GM04504 (cell line): ENCODE measurements at places on chromosomes 13 and 19.

DNA sequence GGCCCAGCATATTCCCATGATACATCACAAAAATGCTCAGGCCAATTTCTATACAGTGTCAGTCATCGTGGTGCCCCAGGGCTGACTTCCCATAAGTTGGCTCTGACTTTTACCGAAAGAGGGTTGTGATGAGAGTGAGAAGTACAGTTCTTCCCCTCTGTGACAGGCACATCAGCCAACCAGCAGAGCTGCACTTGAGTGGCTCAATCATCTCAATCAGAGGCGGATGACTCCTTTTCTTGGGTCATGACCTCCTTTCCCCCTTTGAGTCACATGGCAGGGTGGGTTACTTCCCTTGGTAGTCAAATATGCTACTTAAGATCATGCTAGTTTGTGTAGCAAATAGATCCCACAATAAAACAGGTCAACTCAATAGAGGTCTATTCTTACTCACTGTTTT lies 6.9 kb upstream of the AMER2 start:
- no peak for DNase-seq

DNA sequence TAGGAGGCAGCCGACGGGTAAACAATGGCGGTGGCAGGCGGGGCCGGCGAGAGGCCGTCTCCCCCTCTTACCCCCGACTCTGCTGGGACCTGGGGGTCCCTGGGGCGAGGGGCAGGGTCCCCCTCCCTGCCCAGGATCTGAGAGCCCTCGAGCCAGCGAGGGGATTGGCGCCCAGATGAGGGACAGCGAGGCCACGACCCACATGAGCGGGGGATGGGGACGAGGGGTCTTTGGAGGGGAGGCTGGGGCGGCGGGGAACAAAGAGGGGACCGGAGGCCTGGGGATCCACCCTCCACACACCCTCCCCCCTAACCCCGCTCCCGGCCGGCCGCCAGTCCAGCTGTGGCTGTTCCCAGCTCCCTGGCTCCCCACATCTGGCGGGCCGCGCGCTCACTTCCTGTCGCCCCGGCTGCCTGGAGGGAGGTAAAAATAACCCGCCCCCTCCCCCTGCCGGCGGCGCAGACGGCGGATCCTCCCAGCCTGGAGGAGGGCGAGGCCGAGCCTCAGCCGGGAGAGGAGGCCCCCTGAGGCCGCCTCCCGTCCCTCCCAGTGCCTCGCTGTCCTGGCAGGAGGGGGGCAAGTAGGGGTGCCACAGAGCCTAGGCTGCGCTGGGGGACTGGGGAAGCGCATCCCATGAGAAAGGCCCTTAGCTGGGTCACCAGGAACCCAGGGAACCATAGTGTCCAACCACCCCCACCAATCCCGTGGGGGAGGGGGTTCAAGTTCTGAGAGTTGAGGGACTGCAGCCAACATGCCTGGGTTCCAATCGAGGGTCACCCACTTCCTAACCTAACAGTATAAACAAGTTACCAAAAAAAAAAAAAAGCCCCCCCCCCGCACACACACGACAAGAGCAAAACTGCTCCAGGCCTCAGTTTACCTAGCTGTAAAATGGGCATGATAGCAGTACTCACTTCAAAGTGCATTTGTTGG lies 29.3 kb upstream of the NANOS3 start:
- DNase-seq, result peak; percentile 86

DNA sequence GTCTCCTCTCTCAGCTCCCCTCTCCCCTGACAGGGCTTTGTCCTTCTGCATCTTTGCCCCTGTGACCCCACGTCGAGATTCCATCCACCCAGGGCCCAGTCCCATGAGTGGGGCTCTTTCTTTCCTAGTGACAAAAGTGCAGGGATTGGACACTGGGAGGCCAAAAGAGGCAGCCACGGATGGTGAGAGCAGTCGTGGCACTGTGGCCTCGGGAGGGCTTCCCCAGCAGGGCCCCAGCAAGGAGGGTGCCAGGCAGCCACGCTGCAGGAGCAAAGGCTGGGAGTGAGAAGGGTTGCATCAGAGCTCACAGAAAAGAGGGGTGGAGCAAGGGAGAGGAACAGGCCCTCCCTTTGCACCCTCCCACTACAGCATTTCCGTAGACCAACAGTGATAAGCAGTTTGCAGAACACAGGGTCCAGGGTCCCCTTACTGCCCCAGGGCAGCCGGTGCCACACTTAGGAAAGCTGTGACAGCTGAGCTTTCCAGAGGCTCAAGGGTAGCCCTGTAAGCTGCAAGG lies 4.9 kb downstream of the ZSCAN1 start:
- no peak for DNase-seq

DNA sequence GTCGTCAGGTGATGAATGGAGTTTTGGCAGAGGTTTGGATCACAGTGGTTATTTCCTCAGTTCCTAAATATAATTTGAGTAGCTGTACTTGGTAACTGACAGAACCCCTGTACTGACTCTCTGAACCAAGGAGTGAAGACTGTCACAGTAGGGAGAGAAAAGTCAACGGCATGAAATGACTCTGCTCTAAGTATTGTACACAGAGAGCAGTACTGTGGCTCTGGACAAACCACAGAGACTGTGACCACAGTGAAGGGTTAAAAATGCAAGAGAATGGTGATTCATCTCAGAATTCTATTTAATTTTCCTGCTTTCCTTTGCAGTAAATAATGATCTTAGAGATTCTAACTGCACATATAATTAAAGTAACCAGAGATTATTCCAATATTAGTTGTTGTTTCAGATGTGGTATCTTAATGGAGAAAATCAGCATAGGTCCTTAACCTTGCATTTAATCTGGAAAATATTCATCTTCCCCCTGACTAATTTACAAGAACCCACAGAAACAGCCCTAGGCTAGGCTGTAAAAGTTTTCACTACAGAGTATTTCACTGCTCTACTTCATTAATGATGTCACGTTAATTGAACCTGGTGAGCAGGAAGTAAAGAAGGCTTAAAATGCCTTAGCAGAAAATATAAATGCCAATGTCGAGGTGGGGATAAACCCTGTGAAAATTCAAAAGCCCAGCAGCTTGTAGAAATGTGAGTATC lies 221.9 kb downstream of the LIG4 start:
- no peak for DNase-seq

DNA sequence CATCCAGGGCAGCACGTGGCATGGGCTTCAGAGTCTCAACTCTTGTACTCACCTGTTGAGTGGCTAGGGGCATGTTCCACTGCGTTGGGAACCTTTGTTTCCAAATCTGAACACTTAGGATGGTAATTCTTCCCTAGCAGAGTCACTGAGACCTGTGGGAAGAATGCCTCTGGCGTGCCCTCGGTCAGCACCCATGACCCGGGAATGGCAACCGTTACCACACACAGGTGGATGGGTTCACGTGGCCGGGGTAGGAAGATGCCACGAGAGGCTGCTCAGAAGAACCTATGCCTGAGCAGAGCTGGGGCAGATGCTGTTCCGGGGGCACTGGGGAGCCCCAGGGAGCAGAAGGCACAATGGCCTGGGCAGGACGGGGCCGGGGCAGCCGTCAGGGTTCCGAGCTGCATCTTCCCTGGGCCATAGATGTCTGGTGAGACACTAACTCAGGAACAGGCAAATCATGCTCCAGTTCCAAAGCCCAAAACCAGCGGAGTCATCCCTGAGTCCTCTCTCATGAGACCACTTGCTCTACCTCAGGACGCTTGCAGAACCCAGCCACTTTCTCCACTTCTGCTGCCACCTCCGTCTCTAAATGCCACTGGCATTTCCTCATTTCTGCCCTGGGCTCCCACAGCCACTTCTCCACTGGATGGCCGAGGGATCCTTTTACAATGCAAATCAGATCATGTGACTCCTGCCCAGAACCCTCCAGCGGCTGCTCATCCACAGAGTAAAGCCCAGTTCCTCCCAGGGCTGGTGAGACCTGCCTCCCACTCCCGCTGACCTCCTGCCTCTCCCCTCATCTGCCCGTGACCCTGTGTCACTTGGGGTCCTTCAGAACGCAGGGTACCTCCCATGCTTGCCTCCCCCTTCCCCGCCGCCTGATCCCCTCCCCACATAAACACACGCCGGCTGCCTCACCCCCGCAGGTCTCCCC lies 36.7 kb downstream of the FAM124A start:
- DNase-seq, result no peak

- DNase-seq, result no peak
Measured at GRCh38 chr19:3056417-3057088, 5.7 kb downstream of the TLE5 start.

DNA sequence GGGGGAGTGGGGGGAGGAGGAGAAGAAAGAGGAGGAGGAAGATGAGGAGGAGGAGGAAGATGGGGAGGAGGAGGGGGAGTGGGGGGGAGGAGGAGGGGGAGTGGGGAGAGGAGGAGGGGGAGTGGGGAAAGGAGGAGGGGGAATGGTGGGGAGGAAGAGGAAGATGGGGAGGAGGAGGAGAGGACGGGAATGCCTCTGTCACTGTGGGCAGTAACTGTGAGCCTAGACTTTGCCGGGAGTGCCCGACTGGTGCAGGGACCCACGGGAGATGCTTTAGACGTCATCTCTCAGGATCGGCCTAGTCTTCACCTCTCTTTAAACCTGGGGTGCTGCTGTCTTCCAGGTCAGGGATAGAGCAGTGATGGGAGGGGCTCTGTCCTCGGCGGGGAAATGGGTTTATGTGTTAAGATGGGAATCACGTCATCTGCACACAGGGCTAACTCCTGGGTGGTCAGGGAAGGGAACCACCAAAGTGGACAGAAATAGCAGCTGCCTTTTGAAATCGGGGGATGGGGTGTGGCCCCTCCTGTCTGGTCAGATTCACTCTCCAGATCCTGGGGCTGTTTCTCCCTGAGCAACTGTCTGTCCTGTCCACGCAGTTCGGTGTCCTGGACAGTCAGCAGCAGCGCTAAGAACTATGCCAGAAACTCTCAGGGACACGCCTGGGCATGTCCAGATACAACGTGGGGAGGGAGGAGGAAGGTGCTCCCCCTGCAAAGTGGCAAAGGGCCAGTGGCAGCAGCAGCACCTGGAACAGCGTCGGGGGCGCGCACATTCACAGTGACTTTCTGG lies 26.9 kb downstream of the GAS6 start:
- DNase-seq, result peak; percentile 79

DNA sequence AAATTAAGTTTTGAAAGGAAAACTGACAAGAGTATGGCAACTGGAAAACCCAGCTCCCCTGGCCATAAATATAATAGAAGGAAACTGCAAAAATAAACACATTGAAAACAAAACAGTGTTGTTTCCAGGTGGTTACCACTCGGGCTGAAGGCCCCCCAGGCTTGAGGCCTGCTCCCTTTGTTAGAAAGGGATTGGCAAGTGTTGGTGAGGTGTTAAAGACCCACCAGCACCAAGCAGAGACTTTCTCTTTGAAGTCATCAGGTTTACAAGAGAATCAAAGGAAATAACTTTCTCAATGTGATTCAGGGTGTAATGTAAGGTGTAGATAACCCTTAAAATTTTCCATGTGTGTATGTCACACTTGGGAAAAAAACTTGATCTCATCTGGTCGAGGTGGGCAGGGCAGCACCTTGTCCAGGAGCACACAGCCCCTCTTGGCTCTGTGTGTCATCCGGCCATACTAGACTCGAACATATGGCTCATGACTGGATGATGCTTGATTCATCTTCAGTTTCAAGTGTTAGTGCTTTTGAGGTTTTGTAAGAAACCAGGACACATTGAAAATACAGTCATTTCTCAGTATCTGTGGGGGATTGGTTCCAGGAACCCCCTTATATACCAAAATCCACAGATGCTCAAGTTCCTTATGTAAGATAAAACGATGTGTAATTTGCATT lies 7.8 kb downstream of the ACTN4 start:
- no peak for DNase-seq

DNA sequence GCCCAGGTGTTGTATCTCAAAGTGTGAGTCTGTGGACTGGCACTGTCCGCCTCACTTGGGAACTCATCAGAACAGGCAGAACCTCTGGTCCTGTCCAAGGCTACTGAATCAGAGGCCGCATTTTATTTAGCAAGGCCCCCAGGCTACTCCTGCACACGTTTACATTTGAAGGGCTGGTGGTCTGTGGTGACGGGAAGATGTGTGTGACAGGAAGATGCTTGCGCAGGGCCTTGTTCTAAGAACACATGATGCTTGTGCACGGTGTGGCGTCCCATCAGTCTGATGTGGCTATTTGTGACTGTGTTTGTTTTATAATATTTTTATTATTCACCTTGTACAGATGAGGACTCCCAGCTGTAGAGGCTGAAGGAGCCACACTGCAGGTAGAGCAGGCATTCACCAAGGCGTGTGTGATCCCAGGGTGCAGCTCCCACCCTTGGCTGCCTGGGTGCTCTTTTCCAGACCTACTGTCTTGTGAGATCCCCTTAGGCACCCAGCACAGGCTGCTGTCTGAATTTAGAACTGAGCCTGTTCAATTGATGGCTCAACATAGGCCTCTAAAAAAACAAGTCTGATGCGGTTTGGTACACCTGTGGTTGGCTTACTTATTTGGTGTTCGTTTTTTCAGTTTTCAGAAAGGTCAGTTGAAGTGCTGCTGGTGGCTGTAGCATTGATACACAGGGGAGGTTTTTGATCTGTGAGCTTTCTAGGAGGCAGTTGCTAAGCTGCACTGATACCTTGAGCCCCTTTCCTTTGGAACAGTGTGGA lies 3.1 kb downstream of the SLC25A15 start:
- no peak for DNase-seq

GRCh38 chr13:51349016-51349415 lies 9.5 kb downstream of the SERPINE3 start:
- no peak for DNase-seq

GRCh38 chr19:38726284-38726673 lies 18.0 kb downstream of the CAPN12 start:
- DNase-seq, result no peak

GRCh38 chr13:23963947-23964346 lies 66.6 kb upstream of the C1QTNF9B start:
- no peak for DNase-seq

- DNase-seq, result no peak
Measured at GRCh38 chr19:7729831-7730285, 2.1 kb downstream of the CLEC4G start.

- no peak for DNase-seq
Measured at GRCh38 chr13:70310396-70311119, 202.3 kb upstream of the KLHL1 start.

DNA sequence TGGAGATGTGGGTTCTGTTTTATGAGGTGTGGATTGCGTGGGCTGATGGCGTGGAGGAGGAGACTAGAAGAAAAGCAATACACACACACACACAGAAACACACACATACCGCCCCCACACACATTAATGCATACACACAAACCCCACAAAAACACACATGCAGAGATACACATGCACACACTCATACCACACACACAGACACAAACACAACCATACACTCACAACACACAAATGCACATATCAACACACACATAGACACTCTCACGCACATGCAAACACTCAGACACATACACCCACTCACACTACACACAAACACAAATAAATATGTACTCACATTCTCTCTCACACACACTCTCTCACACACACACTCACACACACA lies 75.7 kb upstream of the UBL3 start:
- no peak for DNase-seq

DNA sequence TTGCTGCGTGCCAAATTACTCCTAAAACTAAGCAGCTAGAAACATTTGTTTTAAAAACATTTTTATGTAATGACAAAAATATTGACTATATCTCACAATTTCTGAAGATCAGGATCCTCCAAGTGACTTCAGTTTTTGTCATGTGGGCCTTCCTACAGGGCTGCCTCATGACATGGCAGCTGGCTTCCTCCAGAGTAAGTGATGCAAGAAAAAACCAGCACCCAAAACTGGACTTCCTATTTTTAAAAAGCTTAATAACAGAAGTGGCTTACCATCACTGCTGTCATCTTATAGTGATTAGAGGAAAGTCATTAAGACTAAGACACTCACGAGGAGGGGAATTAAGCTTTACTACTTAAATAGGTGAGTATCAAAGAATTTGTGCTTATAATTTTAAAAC lies 681.7 kb downstream of the PCDH17 start:
- no peak for DNase-seq
